ENCODE measurements at places on chromosomes 1 and 21.
A peak's percentile ranks its signal among the peaks of the same experiment; 100 is the strongest.

GRCh38 chr1:186841599-186841998 lies 12.8 kb downstream of the PLA2G4A start:
- no peak for DNase-seq

DNA sequence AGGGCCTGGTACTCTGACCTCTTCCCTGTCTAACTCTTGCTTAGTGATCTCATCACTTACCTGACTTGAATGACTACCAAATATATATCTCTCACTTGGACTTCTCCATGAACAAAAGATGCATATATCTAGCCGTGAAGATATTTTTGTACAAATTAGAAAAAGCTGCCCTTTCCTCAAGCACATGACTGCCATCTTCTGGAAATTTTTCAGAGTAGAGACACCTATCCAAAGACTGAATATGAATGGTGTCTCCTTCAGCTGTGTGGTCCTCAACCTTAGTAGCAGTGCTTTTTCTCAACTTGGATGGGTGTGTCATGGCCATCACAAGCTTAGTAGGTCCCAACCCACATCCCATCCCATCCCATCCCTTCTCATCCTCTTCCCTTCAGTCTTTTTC lies 142.3 kb downstream of the DNM3 start:
- DNase-seq, result no peak

- DNase-seq, result no peak
These were observed 110.3 kb upstream of the WNT4 start for GRCh38 chr1:22253012-22253790.

DNA sequence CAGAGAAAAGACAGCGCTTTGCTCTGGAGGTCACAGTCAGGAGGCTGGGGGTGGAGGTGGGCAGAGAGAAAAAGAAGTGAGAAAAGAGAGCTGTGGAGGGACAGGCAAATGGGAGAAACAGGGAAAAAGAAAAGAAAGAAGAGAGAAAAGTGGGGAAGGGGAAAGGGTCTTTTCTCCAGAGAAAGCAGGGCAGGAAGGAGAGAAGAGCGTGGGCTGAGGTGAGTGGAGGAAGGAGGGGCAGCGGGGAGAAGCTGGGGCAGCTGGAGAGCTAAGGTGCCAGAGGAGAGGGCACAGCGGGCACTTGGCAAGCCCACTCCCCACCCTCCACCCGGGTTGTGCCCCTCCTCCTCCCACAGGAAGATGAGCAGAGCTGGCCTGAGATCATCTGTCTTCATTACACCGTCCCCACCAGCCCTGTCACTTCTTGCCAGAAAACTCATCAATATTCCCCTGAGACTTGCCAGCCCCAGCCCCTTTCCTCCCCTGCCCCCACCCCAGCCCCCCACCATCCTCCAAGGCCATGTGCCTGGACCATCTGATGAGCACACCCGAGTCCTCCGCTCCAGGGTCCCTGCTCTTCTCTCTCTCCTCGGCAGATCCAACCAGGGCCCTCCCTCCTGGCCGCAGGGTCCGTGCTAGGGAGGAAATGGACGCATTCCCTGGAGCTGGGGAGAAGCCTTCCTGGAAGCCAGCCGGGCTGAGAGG lies 17.0 kb upstream of the BLACAT1 start:
- DNase-seq, result no peak

DNA sequence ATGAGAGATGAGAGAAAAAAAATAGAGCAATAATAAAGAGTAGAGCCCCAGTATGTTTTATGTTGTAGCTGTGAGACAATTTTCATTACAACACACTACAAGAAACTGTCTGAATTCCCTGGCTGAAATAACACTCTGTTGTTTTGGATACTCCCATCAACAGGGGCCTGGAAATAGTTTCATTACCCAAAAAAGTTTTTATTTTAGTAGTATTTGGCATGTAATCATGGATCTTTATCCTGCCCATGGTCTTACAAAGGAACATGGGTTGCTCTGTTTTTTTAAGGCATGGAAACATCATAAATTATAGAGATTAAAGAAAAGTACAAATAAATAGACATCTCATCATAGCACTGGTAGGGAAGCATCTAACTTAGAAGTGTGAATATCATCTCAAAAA lies 56.3 kb downstream of the GNG12 start:
- DNase-seq, result no peak

DNA sequence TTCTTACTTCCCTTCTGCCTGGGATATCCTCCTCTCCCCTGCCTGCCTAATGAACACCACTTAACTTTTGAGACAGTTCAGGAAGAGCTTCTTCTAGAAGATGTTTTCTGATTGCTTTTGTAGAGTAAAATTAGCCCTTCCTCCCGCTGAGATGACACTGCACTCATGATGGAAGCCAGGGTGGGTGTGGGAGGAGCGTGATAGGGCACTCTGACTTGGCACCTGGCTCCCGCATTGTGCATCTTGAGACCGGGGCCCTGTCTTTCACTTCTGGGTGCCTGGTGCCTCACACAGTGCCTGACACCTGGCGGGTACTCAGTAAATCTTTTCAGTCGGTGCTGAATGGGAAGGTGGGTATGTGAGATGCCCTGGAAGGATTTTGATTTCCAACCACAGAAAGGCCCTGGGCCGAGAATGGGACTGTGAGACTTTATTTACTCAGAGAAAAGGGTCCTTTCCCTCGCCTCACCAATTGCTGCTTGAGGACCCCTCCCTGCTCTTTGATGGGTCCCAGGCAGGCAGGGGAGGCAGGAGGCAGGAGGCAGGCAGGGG lies 6.8 kb downstream of the THEM5 start:
- no peak for DNase-seq

DNA sequence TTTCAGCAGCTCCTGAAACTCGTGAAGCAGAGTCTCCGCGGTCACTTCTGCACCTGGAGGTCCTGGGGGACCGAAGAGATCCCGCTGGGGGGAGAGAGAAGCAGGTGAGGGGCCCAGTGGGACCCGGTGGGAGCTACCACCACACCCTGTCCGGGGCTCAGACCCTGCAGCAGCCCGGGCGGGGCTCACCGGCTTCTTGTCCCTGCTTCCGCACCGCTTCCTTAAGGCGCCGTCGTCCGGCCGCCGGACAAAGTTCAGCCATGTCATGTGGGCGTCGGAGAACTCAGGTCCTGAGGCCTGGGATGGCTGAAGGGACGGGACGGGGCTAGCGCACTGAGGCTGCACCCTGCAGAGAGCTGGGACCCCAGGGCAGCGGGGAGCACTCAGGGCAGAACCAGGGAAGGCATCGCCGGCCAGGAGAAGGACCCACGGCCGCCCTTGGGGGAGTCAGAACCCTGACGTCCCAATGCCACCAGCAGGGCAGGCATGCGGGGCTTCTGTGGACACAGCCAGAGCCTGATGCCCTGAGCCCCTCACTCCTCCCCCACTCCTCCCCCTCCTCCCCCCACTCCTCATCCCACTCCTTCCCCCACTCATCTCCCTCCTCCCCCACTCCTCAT lies 2.2 kb downstream of the C1QTNF12 start:
- DNase-seq, result no peak

DNA sequence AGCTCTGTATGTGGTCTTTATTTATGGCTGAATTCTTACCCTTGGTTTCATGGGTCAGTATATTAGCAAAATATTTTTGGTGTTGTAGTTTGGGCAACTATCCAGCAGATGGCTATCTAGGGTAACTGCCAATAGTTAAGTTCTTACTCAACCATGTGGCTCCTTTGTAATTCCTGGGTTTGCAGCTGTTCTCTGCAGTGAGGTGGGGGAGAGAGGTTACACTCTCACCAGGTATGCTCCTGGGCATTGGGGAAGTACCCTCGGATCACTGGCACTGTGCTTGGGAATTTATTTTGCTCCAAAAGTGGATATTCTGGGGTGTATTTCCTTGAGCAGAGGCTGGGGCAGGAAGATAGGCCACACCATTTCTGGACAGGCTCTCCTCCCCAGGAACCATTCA lies 436.7 kb upstream of the TMPRSS15 start:
- DNase-seq, result no peak

- no peak for DNase-seq
These were observed 48.0 kb upstream of the RXRG start for GRCh38 chr1:165492845-165493373.

DNA sequence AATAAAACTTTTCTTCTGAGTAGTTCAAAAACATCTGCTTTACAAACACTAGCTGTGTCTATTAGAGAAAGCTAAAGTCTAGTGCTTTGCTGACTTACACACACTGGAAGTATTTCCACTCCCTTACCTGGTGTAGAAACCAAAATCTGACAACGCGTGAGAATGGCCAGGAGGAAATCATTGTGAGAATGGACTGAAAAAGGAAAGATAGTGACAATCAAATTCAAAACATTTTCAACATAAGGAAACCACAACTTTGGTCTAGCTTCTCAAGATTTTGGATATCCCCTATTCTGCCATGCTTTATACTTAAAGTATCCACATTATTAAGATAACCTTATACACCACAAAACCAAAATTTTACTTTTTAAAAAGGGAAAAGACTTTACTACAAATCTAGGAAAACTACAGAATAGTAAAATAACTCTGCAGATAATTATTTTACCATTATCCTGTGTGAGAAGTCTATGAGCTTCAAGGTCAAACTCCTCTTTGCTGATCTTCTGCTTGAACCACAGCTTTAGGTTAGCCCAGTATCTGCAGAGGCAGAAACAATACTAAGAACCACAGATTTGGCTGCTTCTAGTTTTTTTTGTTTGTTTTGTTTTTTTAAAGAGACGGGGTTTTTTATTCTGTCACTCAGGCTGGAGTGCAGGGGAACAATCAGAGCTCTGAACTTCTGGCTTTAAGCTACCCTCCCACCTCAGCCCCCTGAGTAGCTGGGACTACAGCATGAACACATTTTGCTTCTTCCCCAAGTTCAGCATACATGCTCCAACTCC lies 6.6 kb downstream of the TADA1 start:
- DNase-seq, result no peak

- no peak for DNase-seq
These were observed 11.1 kb downstream of the ADGRL2 start for GRCh38 chr1:81811757-81812371.

DNA sequence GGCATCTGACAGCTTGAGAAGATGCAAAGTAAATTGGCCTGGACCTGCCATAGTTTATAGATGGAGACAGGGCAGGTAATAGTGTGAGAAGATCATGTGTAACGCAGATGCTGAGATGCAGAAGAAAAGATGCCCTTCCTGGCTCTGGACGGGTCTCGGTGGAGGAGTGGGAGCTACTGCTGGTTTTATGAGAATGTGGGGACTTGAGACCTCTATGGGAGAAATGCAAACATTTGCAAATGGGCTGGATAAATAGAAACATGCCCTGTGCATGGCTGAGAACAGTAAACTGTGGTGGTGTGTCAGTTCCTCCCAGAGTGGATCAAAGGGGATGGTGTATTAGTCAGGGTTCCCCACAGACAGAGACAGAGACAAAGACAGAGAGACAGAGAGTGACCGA lies 21.9 kb downstream of the UBASH3A start:
- DNase-seq, result no peak

DNA sequence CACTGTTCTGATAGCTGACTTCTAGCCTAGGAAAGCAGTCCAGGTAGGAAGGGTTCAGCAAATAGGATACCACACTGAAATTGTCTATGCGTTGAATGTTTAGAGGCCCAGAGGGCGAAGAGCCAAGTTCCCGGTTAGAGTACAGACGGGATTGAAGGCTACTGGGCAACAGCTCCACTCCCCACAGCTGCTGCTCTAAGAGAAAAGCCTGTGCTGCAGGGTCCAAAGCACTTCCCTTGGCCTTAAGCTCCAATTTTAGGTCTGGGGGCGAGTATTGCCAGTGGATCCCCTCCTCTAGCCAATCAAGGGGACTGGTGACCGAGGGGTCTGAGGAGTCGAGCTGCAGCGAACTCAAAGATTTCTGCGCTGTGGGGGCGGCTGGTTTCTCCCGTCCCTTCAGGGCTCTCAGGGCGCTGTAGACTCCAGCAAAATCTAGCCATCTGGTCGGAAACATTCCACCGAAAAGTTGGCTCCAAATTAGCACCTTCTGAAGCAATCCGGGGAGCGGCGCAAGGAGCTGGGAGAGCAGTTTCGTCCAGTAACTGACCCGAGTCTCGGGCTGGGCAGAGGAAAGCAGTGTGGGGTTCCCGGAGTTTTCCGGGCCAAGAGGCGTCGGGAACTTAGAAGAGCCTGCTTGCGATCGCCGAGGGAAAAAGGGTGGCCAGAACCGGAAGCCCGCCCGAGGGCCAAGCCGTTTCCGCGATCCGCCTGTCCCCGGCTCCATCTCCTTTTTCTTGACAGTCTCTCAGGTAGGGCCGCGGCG lies 748 bp downstream of the PPP1R15B start:
- DNase-seq, result peak; percentile 76

- no peak for DNase-seq
These were observed 34.8 kb upstream of the SLC19A1 start for GRCh38 chr21:45576838-45577737.

DNA sequence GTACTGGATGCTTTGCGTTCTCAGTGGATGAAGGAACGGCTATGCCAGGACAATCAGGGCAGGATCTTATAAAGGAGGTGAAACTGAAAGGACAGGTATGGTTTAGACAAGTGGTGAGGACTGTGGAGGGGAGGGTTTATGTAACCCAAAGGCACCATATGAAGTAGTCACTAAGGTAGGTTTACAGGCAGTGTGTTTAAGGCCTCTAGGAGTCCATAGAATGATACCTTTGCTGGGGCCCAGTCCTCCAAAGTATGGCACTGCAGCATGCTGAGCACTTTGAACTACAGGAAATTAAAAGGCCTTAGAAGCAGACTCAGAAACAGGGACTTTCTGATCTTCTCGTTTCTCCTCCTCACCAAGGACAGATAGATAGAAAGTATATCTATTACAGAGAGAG lies 304.7 kb upstream of the USP25 start:
- no peak for DNase-seq

DNA sequence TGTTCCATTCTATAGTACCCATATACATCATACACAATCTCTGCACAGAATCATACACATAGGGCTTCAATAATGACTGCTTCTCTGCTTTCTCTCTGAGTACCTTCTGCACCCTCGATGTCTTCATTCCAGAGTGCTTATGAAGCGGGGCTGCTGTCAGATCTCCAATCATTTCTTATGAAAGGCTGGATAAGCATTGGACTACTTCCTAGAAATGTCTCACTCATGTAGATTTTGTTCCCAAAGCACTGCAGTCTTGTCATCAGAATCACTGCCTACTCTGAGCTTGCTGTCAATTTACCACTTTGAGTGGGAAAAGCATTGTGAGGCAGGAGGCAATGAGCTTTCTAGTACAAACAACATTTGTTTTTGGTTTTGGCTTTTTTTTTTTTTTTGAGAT lies 179.0 kb downstream of the SLC35F3 start:
- DNase-seq, result no peak

Data from right forelimb (tissue), 1 donor.